ENCODE measurements at places on chromosomes 7 and 10. TPM values are rescaled to one million over a fixed set of nuclear protein-coding genes. Genes with fewer than 3 reads are reported as not detected.
A peak's percentile ranks its signal among the peaks of the same experiment; 100 is the strongest.

DNA sequence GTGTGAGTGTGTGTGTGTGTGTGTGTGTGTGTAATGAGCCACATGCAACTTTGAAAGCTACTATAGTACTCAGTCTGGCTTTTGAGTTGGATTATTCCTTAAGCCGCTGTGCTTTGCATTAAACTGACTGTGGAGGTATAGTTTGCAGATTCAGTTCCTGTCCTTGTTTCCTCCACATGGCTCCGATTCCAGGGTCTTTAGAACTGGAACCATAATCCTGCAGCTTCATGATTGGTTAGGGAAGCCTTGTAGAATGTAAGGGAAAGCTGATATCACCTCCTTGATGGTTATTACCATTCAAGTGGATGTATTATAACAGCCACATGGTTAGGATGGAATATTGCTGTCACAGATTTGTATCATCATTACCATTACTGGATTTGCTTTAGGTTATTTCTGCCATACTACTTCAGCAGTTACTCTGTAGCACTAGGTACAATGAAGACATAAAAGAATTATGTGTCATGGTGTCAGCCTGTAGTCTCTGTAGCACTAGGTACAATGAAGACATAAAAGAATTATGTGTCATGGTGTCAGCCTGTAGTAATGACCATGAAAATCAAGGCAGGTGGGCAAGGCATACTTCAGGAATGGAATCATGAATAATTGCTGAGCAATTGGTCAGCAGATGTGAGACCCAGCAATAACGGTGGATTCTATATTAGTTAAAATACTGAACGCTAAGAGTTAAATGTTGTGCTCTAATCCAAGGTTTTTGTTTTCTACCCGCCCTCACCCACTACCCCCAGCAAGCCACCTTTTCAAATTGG is 275.1 kb upstream of the FZD1 start:
- no peak for DNase-seq

FOXI2 gene
- total RNA-seq = not detected

DNA sequence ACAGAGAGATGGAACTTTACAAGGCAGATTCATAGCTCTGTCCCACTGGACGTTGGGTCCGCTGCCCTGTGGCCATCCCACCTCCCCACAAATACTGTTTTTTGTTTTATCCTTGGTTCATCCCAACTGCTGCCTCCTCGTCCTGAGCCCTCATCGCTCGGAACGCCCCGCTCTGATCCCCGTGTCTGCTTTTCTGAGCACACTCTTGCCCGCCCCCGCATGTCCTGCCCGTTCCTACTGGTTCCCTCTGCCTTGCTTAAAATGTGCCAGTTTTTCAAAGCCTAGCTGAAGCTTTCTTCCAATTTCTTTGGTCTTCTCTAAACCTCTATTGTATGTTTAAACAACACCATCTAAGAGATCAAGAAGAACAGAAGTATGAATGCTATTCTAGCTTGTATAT is 19.4 kb downstream of the RNF32 start:
- DNase-seq = no peak

DNA sequence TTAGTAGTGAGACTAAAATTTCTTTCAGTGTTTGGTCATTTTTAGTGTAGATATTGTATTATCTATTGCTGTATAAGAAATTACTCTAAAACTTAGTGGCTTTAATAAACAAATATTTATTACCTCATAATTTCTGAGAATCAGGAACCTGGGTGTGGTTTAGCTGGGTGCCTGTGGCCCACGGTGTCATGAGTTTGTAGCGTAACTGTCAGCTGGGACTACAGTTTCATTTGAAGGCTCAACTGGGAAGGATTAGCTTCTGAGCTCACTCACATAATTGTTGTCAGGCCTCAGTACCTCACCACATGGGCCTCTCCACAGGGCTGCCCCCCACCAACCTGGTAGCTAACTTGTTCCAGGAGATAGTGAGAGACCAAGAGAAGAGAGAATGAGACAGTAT is 98.5 kb downstream of the SRI start:
- DNase-seq = no peak

- DNase-seq = no peak
Measured at GRCh38 chr7:83930262-83930661, 264.3 kb downstream of the SEMA3A start.

JAKMIP3 gene
- total RNA-seq = 1.8 TPM

SNX10 gene
- total RNA-seq = 0.75 TPM

GRCh38 chr7:100407285-100408180 is 21.0 kb downstream of the ZCWPW1 start:
- no peak for DNase-seq

DNA sequence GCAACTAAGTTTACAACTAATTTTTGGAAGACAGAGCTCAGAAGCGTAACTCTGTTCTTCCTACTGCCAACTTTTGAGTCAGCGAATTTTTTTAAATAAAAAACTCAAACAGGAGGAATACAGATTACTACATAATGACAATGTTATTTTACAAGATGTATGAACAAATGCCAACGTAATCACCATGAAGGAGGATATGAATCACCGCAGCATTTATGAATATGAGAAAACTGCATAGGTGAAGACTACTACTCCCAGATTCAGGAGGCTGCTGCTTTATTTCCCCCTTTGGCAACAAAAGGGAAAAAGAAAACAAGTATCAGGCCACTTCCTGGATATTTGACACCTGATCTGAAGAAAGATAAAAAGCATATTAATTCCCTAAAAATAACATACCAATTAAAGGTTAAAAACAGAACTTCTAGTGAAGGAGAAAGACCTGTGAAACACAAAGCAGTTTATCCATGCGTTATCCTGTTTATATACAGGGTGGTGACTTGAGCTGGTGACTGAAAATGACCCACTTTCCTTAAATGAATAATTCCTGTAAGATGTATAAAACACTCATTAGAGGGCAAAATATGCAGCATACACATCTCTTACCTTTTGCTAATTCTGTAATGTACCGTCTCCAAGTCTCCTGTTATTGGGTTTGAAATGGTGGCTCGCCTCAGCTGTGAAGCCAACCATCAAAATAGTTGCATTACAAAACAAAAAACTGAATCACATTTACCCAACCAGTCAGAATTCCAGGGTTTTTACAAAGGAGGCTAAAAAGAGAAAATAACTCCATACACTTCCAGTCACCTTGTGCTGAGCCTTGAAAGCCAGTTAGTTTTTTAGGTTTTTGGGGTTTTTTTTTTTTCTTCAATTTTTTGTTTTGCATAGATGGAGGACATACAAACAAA is 52.0 kb downstream of the P4HA1 start:
- DNase-seq = no peak

- DNase-seq = no peak
Measured at GRCh38 chr7:128210590-128211570, 30.2 kb upstream of the LEP start.

FEZF1 gene
- total RNA-seq = 0.16 TPM

DNA sequence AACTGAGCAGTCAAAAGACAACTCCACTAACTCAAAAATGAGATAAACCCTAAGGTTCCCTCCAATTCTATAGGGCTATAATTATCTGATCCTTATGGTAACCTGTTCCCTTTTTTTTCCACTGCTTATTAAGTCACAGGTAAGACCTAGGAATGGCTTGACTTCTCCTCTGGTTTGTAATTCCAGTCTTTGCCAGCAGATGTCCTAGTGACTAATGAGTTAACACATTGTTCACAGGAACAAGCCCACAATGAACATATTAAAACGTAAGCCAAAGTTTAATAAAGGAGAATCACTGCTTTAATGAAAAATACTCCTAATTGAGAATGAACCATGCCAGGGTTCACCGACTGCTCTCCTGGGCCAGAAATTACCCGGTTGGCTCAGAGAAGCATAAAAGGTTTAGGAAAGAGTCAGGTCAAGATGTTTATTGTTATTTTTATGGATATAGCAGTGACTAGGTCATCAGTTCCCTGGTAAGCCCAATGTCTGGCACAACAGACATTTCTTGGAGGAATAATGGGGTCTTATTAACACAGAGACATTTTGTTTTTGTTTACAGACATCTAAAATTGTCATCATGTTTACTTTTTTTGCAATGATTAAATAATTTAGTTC is 120.1 kb downstream of the ELAPOR2 start:
- DNase-seq = no peak

DNA sequence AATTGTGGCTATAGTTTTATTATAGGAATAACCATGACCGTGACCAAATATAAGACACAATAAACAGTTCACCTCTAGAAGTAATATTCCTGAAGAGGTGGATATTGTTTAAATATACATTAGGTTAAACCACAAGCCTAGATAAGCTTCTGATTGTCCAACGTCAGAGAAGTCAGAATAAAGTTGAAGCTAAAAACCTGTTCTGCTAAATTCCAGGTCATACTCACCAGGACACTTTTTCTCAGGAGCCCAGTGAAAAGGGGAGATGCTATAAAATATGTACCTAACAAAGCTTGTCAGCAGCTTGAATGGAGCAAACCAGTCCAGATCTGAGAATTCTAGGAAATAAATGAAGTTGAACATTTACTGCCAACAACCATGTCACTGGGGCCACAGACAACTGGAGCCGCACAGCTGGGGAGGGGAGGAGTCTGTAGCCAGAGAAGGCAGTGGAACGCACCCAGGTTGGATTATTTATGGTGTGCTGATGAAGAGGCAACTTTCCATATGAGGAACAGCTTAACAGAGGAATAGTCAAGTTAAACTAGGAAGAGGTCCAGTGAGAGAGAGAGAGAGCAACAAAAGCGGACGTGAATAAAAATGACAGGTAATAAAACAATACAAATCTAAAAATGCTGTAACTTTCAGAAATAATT is 191.1 kb downstream of the ZNF438 start:
- no peak for DNase-seq

TMEM178B gene
- total RNA-seq = 15.2 TPM

HTR5A gene
- total RNA-seq = not detected

GRCh38 chr7:20063644-20064043 is 153.5 kb downstream of the MACC1 start:
- DNase-seq = no peak

DNA sequence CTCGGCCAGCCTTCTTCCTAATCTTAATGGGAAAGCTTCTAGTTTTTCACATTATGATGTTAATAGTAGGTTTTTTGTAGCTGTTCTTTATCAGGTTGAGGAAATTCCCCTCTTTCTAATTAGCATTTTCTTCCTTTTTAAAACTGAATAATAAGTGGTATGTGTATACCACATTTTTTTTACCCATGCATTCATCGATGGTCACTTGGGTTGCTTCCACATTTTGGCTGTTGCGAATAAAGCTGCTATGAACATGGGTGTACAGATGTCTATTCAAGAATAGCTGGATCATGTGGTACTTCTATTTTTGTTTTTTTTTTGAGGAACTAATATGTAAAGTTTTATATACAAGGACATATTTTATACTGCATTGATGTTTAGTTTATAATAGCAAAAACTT is 44.3 kb downstream of the NRF1 start:
- DNase-seq = no peak

GRCh38 chr7:137844677-137845425 is 1.9 kb downstream of the DGKI start:
- no peak for DNase-seq

SUN3 gene
- not detected for total RNA-seq

DNA sequence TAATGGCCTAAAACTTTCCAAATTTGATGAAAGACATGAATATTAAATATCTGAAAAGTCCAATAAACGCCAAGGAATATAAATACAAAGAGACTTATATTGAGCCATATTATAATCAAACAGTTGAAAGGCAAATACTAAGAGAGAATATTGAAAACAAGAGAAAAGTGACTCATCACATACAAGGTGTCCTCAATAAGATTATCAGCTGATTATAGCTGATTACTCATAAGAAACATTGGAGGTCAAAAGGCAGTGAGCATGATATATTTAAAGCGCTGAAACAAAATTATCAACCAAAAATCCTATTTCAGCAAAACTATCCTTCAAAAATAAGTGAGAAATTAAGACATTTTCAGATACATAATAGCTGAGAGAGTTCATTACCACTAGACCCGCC is 7.8 kb upstream of the NPC1L1 start:
- no peak for DNase-seq

CHST3 gene
- 19.1 TPM for total RNA-seq

GRCh38 chr10:1198453-1199344 is 142.5 kb downstream of the WDR37 start:
- DNase-seq = no peak

AOC1 gene
- 0.94 TPM for total RNA-seq

DNA sequence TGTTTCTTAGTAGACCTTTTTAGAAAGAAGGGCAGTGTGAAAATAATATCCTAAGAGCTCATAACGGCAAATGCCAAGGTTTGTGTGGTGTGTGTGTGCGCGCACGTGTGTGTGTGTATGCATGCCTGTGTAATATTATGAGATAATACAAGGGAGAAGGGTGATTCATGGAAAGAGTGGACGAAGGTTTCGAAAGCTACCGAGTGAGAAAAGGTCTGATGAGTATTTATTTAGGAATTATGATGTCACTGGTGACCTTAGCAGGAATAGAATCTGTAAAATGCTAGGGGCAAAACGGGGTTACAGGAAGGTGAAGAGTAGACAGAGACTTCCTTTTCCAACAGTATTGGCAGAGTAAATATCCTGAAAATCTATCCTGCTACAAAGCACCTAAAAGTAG is 107.3 kb downstream of the AHR start:
- DNase-seq = no peak

DNA sequence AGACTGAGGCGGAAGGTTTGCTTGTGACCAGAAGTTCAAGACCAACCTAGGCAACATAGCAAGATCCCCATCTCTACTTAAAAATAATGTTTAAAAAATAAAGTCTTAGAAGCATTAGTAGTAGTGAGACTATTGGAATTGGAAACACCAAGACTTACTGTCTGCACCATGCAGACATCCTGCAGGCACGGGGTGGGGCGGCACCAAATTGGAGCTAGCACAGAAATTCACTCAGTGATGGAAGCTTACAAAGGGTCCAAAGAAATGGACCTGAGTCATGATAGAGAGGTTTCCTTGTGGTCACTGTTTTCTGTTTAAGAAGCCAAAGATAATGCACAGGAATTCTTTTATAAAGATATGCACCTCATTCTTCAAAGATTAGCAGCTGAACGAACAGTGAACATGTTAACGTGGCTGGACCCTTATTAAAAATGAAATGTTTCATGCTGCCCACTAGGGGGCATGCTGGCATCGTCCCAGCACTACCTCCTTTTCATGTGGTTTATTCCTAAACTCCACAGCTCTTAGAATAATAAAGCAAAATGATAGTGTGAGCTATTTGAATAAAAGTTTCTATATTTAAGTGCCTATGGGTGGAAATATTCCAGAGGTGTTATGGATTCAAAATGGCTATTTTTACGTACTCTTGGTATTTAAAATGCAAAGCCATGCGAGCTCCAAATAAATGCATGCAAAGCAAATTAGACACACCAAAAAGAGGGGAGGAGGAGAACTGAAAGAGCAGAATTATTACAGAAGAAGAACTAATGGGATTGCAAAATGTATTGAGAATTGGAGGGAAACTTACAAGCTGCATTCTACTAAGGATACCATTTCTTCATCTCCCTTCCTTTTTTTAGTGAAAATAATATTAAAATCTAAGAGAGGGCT is 28.6 kb downstream of the PDSS1 start:
- peak; percentile 72 for DNase-seq

All from heart left ventricle (tissue), 16 donors.